ENCODE measurements at places on chromosomes 11 and 22.

DNA sequence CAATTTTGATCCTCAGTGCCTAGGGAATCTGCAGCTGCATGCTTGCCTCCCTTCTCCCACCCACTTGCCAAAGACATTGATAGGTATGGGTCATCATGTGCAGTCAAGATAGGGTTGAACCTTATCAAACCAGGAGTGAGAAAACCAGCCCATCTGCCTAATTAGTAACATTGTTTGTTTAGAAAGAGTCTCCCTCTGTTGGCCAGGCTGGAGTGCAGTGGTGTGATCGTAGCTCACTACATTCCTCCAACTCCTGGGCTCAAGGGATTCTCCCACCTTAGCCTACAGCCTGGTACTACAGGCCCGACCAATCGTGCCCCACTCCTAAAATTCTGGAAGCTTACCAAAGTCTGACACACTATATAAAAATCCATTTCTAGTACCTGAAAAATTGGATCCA lies 4.6 kb downstream of the C11orf71 start:
- no peak for DNase-seq

DNA sequence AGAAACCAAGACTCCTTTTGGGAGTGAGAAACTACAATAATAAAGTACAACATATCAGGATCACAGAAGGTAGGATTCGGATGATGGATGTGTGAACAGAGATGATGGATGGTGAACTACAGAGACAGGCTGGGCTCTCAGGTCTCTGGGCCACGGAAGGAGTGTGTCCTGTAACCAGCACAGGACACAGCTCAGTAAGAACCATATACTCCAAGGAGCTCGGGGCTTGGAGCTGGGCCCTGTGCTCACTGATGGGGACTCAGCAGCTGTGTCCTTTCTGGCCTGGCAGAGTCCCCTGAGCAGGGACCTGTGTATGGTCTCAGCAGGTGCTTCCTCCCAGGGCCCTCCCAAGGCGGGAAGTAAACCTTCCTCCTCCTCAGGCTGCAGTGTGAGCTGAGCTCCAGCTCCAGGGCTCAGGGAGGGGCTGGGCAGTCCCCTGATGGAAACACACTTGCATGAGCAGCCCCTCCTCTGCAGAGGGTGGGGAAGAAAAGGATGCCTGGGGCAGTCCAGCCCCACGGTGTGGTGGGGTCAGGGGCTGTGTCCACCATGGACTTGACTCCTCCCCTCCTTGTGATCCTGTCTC lies 39.8 kb upstream of the TOP3B start:
- DNase-seq: peak; percentile 51

DNA sequence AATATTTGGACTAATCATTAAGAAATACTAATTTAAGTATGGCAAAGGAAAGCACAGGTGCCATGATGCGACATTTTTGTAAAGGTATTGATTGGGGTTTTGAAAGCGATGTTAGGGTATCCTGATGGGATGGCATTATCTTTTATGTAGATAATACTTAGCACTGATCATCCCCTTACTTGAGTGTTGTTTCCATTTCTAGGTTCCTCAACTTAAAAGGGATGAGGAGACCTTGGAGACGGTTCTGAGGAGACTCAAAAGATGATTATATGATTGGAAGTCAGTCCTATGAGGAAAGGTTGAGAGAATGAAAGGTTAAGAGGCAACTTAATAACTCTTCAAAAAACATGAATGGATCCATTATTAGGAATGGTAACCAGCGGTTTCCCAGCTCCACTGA lies 11.1 kb downstream of the KMT2A start:
- no peak for DNase-seq

DNA sequence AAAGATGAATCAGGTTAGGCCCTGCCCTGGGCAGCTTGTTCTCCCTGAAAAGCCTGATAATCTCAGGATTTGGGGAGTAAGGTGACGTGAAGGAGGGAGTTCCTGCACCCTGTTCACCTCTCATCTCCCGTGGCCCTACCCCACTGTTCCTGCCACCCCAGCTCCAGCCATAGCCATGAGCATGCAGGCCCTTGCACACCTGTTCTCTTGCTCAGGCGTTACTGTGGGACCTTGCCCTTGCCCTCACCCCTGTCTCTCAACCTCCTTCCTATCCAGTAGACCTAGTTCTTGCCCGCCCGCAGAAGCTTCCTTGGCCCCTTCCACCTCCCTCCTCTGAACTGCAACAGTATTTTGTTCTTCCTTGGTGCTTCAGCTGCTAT lies 15.0 kb downstream of the TSKU start:
- no peak for DNase-seq

DNA sequence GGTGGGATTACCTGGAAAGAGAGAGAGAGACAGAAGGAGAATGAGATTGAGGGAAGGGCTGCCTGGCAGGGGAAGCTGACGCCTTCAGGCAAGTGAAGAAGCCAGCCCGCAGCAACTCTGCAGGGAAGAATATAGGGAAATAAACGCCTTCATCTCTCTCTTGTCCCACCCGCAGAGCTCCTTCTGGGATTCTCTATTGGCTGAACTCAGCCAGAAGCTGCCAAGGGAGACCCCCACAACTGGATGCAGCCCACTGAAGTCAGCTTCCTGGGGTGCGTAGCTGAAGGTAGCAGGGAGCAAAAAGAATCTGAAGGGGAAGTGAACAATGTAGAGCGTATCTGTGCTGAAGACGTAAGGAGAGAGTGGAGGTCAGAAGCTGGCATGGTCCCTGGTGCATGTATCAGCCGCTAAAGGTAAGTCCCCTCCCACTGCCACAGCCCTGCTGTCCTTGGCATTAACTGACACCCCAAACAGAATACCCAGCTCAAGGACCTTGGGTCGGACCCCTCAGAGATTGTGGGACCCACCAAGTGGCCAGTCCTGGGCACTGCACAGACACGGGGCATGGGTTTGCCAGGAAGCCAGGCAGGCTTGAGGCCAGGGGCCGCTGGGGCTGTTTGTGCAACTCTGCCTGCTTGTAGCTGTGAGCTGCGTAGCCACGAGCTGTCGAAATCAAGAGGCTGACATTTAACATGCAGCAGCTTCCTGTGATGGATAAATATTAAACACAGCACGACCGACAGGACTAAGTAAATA lies 469.9 kb downstream of the MN1 start:
- DNase-seq: peak; percentile 59

- no peak for DNase-seq
Observed at GRCh38 chr11:117953024-117953671, 23.9 kb upstream of the TMPRSS13 start.

GRCh38 chr22:35460688-35461087 lies 60.7 kb downstream of the MCM5 start:
- no peak for DNase-seq

GRCh38 chr11:14607713-14608112 lies 35.9 kb upstream of the PDE3B start:
- no peak for DNase-seq

DNA sequence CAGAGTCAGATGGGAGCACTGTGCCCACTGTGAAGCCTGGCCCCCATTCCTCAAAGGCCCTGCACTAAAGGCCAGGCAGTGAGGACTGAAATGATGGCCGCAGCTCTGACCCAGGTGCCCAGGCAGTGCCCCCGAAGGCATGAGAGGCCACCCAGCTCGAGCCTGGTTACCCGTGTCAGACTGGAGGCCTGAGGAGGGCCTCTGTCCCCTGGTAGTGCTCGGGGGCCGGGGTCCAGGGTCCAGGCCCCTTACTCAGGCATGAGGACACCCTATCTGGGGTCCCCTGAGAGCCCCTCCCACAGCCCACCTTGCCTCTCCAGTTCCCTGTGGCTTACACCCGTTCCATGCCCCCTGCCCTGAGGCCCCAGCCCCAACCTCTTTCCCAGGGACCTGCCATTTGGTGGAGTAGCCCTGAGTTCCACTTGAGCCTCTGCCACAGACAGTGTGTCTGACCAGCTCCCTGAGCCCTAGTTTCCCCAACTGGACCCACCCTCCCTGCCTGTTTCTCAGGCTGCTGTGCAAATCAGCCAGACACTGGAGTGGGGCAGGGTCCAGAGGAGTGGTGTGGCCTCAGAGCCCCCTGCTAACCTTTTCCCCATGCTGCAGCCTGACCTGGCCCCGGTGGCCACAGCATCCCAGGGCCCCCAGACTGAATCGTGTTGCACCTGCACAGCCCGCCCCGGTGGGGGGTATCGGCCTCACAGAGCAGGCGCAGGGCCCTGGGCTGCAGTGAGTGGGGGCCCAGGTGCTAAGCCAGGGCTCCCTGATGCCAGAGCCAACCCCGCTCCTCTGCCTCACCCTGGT lies 10.8 kb upstream of the ANKRD13D start:
- DNase-seq: peak; percentile 11

- peak; percentile 100 for DNase-seq
Observed at GRCh38 chr11:73760679-73761402, at the start of gene RAB6A. TSS of gene RAB6A (minus strand) at chr11:73761074. CDS start at chr11:73760635, 439 bp downstream.

- peak; percentile 91 for DNase-seq
Observed at GRCh38 chr11:94938095-94939055, 35.0 kb downstream of the CWC15 start.

- DNase-seq: no peak
Observed at GRCh38 chr11:45885921-45886721, 670 bp downstream of the MAPK8IP1 start.

- DNase-seq: no peak
Observed at GRCh38 chr11:113906038-113906437, 1.4 kb downstream of the HTR3B start.

DNA sequence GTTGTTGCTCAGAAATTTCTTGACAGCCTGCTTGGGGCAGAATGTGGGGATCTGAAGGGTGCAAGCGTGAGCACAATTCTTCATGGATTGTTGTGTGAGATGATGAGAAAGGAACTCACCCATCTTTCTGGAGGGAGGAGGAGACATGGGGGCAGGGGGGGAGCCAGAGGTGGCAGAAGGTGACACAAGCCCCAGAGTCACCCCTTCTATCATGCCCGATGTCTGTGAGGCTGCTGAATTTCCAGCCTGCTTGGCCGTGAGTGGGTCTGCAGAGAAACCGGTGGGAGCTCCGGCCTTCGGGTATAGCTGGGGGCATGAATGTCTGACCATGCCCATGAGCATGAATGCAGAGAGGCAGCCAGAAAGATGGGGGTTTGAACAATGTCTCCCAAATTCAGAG lies 870.7 kb downstream of the TBC1D22A start:
- no peak for DNase-seq

DNA sequence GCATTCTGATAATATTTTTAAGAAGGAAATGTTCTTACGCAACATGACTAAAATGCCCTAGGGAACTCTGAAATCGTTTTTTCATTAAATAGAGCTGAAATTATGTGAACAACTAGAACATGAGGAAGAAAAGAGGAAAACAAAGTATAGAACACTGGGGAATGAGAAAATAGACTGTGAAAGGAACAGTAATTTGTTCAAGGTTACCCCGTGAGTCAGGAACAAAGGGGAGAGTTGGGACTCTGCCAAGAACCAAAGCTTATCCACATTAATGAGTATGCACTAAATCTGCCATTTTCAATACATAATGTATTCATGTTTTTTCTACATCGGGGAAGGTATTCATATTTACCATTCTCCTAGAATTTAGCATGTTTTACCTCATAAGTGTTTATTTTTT lies 961.8 kb upstream of the CCDC90B start:
- no peak for DNase-seq

- DNase-seq: no peak
Observed at GRCh38 chr22:46969491-46969890, 207.0 kb downstream of the TBC1D22A start.

DNA sequence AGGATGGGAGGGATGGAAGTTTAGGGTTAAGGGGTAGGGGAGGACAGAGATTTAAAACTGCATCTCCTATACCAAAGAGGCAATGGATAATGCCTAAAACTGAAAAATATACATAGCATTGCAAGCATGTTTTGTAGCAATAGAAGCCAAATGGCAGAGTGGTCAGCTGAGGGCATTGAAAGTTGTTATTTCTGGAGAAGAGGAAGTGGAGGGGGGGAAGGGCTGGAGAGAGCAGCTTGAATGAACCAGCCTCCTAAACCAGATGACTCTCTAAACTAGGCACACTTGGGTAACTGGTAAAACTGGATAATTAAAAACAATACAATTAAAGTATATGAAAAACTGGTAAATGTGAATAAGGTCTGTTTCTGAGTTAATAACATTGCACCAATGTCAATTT lies 70.3 kb upstream of the TP53I11 start:
- no peak for DNase-seq

GRCh38 chr11:63802637-63803414 lies 10.4 kb upstream of the SPINDOC start:
- no peak for DNase-seq

- DNase-seq: no peak
Observed at GRCh38 chr11:110621826-110622225, 90.4 kb downstream of the ARHGAP20 start.

- DNase-seq: peak; percentile 96
Observed at GRCh38 chr11:112961146-112961668, at the start of gene NCAM1. TSS of gene NCAM1 (plus strand) at chr11:112961420.

- DNase-seq: no peak
Observed at GRCh38 chr22:19400881-19401280, 30.7 kb downstream of the HIRA start.

- DNase-seq: no peak
Observed at GRCh38 chr11:67600324-67601029, 6.3 kb upstream of the NDUFV1 start.

DNA sequence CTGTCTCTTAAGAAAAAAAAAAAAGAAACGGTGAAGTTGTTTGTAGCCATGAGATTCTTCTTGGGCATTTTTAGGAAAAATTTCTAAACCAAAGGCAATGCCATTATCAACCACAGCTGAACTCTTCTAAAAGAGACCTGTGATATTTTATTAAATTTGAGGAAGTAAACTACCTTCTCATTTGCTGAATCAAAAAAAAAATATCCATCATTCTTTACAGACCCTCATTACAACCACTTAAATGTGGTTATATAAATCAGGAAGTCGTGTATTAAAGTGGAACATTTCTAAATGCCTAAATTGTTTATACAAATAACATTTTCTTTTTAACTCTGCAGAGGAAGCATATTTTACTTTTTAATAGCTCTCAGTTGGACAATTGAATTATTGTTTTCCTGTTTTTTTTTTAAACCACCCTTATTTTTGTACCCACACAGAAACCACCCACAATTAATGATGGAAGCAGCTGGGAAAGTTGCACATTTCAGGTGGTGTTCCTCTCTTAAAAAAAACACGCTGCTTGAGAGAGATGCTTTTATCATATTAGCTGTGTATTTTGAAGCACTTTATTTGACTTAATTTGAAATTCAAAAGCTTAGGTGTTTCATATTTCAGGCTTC lies 91.2 kb downstream of the ARHGAP42 start:
- no peak for DNase-seq

DNA sequence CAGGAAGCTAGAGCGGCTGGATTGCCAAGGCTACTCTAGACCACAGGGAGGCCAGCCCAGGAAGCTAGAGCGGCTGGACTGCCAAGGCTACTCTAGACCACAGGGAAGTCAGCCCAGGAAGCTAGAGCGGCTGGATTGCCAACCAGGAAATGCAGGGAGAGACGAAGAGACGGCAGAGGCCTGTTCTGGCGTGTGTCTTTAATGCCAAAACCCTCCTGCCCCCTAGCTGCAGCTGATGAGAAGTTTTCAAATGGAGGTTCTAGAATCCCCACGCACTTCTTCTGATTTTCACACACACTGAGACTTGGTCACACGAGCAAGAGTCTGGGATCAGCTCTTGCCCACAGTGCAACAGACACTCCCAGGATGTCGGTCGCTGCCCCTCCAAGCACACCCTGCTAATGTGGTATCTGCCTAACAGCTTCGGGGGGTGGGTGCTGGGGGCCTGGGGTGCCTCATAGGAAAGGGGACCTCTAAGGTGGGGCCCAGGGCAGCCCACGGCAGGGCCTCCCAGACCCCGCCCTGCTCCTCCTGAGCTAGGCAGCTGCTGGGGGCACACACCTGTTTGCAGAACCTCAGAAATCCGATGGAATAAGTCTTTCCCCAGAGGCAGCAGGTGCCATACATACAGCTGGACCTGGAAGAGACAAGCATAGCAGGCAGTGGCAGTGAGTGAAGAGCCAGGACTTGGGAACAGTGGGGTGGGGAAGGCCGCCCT lies 28.5 kb downstream of the MAFF start:
- no peak for DNase-seq

- DNase-seq: no peak
Observed at GRCh38 chr22:17732251-17732854, 41.9 kb downstream of the BID start.
